Sciatic nerve (tissue), 2 donors: ENCODE measurements at places on chromosomes 7 and 10. TPM values are rescaled to one million over a fixed set of nuclear protein-coding genes. Genes with fewer than 3 reads are reported as not detected.

- DNase-seq: no peak
Observed at GRCh38 chr7:107538001-107538400, 25.7 kb downstream of the COG5 start.

DNA sequence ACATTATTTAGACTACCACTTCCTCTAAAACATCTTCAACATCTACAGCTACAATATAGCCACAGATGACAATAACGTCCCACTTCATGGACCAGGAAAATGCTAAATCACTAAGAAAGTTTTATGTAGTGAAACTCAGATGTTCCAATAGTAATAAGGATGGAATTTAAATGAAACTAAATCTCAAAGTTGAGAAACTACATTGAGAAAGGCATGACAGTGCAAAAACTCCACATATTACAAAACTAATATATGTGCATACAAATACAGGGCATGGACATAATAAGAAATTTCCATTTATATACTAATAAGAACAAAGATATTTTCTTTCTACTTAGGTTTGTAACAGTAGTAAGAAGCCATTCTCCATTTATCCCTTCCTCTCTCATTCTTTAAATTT is 31.1 kb downstream of the POT1 start:
- DNase-seq: no peak

- DNase-seq: no peak
Observed at GRCh38 chr10:124911124-124912067, 30.5 kb upstream of the ZRANB1 start.

GRCh38 chr7:95104739-95105138 is 197.3 kb downstream of the PPP1R9A start:
- no peak for DNase-seq

DNA sequence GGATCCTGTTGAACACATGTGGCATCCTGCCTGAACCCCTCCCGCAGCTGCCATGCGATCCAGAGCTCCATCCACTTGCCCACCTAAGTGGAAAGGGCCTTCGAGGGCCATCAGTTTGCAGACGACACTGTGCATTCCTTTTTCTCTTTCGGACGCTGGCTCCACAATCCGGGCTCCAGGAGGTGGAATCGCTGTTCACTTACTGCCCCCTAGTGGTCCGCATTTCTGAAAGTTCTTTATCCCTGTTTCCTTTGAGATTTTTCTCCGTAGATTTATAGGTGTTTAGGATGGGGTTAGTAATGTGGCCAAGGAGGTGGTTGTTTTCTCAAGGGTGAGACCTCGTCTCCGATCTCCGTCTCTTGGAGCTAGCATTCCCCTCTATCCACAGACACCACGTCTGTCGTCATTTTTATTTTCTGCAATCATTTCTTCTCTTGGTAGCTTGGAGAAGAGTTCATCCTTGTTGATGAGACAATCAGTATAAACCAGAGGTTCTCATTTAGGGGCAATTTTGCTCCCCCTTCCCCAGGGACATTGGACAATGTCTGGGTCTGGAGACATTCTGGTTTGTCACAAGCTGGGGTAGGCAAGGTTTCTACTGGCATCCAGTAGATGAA is 204.6 kb downstream of the ARHGAP21 start:
- peak; percentile 80 for DNase-seq

Gene FZD1
- total RNA-seq: 120 TPM
